ENCODE measurements at places on chromosomes 1 and 21.

- no peak for DNase-seq
These were observed 13.1 kb downstream of the EVA1C start for GRCh38 chr21:32425628-32426027.

GRCh38 chr21:44505673-44506278, 34.2 kb downstream of the KRTAP10-1 start:
- DNase-seq = no peak

DNA sequence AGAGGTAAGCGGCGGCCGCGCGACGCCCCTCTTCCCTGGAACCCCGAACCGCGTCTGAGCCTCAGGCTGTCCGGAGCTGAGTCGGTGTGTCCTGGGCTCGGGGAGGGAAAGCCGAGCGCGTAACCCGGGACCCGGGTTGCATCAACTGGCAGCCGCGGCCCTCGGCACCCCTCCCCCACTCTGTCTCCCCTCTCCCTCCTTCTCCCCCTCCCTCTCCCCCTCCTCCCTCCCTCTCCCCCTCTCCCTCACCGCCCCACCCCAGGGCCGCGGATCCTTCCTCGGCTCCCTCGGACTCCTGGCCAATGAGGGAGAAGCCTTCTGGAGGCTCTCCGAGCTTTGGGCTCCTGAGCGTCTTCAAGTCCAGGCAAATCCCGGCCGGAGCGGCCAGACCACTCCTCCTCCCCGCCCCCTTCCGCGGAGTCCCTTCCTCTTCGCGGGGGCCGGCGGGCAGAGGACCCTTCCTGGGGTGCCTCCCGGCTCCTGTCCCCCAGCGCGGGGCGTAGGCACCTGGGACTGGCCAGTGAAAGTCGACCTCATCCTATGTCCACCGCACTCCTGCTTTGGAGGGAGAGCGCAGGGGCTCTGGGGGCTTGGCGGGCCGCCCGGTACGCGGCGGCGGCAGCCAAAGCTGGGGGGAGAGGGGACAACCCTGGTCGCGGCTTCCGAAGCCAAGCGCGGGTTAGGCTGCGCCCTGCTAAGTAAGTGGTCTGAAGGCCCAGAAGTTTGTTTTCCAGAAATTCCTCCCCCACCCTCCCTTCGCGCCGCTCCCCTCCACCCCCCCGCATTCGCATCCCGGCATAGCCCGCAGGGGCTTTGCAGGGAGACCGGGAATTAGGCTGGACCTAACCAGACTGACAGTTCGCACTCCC, 850 bp downstream of the SESN2 start:
- peak; percentile 40 for DNase-seq

- DNase-seq = no peak
These were observed 142.7 kb downstream of the MAGI3 start for GRCh38 chr1:113533061-113533460.

GRCh38 chr1:180600343-180600742, 31.5 kb upstream of the XPR1 start:
- no peak for DNase-seq

GRCh38 chr1:229452956-229453801, 19.3 kb upstream of the ACTA1 start:
- DNase-seq = no peak

DNA sequence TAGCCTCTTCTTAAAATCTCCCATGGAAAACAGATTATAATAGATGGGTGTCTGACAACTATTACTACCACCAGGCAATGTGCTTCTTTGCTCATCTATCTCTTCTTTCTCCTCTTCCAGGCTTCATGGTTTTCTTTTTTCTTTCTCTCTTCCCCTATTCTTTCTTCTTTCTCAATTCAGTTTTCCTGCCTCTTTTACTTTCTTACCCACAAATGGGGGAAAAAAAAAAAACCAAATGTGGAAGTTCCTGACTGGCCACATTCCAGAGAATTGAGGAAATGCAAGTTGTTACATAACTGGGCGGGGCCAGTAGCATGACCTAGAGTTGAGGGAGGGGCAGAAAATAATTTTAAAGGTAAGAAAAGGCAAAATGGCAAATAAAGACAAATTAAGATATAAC, 10.9 kb upstream of the SMG7 start:
- no peak for DNase-seq

DNA sequence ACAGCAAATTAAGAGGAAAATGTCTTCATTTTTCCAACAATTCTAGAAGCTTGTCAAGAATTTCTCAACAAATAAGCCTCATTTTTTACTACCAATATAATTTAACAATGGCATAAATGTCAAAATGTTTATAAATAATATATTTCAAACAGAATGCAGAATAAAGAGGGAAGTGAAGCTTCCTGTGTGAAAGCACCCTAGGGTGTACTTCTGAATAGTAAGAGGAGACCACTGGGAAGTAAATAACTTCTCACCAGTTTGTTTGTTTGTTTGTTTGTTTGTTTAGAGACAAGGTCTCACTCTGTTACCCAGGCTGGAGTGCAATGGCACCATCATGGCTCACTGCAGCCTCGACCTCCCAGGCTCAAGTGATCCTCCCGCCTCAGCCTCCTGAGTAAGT, 244.3 kb downstream of the SLC45A1 start:
- DNase-seq = no peak

GRCh38 chr1:98288494-98288893, 367.7 kb upstream of the DPYD start:
- no peak for DNase-seq

GRCh38 chr1:56156971-56157876, 422.1 kb downstream of the PLPP3 start:
- no peak for DNase-seq

DNA sequence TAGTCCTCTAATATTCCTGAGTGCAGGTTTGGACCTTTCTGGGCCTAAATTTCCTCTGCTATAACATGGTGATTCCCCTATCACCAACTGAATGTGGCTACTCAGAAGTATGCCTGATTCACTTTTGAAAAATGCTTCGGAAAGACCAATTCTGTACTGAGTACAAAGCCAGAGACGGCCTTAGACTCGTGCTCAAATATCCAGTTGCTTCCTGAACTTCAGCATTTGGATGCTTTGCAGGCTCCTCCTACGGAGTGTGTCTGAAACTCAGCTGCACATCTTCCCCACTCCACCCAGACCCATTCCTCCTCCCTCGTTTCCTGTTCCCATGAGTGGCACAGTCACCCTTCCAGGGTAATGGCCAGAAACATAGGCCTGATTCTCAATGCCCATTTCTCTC, 98.4 kb upstream of the GADD45A start:
- DNase-seq = no peak

GRCh38 chr1:5948681-5949005, 43.6 kb downstream of the NPHP4 start:
- no peak for DNase-seq

DNA sequence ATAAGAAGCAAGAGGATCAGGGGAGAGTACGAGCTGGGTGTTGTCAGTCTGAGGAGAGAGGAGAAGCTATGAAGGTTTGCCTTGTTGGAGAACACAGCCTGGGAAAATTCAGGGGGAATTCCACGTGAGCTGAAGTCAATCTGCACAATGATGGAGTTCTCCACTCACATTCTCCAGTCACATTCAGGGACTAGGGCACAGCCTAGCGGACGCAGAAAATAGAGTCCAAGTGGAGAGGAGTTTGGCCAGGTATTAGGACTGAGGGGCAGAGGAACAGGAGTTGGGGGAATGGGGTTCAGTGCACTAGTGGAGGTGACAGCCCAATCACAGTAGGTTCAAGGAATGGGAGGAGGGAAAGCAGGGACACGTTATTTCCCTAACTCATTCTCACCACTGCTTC, 124.0 kb downstream of the KCNH1 start:
- DNase-seq = no peak

DNA sequence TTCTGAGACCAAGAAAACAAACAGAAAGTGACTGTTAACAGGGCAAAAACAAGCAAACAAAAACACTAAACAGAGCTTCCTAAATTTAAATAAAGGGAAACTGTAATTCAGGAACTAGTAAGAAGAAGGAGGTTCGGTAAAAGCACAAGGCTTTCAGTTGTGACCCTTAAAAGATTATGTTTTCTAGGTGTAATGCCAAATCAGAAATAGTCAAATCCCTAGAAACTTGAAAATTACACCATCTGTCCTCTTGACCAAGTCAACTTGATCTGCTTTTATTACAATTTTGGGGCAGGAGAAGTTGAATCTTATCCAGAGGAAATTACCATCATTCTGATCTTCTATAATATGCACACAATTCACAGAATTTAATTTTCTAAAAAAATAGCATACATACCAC, 754.0 kb upstream of the ADGRL4 start:
- no peak for DNase-seq

DNA sequence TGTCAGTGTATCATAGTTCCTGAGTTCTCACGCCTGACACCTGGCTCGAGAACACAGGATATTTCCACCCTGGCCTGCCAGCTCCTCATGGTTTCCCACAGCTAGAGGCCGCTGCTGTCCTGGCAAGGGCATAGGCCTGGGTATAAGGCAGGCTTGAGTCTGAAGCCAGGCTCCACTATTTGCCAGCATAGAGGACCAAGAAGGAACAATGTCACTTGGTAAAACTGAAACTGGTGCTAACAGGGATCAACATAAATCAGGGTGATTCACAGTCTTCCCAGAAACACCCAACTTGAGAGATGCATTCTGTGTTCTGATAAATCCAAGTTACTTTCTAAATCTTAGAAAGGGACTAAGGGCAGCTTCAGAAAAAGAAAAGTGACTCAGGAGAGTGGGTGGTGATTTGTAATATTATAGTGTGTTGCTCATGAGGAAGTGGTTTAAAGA, 6.9 kb upstream of the S100A2 start:
- peak; percentile 76 for DNase-seq

DNA sequence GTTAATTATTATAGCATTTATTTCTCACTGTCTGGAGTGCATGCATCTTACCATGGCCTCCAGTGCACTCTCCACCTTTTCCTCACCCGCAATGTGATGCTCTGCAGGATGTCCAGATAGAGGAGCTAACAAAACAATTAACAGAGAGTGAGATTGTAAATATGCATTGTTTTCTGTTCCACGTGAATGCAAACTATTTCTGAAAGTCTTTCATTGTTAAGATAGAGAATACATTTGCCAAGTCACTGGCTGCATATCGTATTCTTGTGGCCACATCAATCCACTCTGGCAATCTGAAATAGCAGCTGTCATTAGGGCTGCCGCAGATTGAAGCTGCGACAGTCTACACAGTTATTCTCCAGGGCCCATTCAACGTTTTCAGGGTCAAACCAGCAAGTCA, 143.8 kb downstream of the DUSP10 start:
- DNase-seq = no peak

- DNase-seq = peak; percentile 52
These were observed 34.7 kb downstream of the LRRC8D start for GRCh38 chr1:89855413-89856123.

DNA sequence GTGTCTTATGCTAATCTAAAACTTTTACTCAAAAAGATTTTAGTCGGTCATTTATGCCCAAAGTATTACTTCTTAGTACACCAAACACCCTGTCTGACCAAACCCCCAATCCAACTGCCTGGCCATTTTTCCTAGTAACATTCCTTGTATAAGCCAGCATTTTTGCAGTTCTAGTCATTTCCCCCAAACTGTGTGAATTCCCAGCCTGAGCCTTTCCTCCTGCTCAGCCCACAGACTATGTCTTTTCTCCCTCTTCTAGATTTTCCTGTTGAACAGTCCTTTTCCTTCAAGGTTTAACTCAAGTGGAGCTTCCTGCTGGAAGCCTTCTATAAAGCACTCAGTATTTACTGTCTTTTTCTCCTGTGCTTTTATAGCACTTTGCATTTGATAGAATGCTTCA, 843.8 kb downstream of the USP25 start:
- no peak for DNase-seq

DNA sequence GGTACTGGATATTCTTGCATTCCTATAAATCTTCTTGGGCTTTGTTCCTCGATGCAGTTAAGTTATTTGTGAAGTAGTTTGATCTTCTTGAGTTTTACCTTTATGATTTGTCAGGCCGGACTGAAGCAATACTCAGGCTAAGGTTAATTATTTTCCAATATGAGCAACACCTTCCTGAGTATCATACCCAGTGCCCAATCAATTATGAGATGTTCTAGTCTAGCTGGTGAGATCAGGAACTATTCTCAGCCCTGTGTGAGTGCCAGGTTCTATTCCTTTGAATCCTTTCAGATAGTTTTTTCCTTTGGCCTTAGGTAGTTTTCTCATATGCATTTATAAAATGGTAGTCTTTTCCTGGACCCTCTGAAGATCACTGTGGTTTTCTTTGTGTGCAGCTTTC, 92.5 kb downstream of the SCMH1 start:
- no peak for DNase-seq

DNA sequence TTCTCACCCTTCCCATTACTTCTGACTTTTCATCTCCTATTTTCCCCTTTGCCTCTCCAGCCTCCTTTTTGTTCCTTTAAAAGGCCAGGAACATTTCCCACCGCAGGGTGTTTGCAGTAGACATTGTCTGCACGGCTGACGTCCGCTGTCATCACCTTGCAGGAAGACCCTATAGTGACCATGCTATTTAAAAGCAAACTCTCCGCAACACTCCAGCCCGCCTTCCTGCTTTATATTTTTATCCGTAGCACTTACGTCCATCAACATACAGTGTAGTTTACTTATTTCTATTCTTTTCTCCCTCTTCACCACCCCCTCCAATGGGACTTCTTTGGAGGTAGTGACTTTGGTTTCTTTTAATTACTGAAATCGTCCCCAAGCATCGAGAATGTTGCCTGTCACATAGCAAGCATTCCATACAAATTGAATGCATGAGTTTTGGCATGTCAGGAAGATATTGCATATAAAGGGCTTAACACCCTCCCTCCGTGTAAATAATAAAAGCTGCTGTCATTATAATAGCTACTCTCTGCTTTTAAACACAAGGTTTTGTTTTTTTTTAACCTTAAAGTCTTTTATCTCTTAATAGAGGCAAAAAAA, 19.8 kb downstream of the SLC25A33 start:
- no peak for DNase-seq

DNA sequence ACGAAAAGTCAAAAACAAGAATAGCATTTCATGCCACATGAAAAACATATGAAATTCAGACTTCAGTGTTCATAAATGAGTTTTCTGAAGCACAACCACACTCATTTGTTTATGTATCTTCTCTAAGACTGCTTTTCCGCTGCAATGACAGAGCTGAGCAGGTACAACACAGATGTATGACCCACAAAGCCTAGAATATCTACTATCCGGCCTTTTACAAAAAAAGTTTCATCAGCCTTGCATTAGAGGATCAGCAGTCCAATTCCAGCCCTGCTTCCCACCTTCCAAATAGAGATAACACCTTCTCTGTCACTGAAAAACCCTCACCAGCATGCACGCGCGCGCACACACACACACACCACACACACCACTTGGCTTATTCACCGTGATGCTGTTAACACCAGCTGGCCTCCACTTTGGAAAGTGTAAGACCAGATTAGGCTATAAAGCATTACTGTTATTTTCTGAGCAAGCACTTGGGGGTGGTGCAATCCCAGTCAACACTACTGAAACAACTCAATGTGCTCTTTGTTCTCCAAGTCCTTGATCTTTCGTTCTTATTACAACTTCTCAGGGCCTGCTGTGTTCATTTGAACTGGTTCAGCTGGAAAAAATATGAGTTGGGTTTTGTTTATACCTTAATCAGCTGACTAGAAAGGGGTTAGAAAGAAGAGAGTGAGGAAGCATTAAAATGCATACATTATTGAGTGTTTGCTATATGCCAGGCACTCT, 90.0 kb downstream of the GLUL start:
- no peak for DNase-seq
